HAP-1 (cell line): ENCODE measurements at places on chromosomes 2 and 18.

GRCh38 chr2:60886991-60887390 is 5.6 kb downstream of the REL start:
- no peak for DNase-seq

DNA sequence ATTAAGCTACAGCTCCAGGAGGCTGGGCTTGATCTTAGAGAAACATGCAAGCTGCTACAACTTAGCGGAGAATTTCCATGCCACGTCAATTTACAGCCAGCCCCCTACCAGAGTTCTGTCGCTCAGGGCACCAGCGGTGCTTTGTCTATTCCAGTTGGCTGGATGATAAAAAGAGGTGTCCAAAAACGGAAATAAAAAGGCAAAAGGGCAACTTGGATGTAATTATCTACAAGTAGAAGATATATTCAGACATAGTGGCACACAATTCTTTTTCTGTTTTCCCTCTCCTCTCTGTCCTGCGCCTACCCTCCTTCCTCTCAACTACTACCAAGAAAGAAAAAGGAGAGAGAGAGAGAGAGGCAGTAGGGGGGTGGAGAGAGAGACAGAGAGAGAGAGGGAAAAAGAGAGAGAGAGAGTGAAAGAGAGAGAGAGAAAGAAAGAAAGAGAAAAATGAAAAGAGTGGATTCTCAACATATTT is 363 bp upstream of the RFTN2 start:
- no peak for DNase-seq

GRCh38 chr2:121633463-121633862 is 15.8 kb downstream of the CLASP1 start:
- no peak for DNase-seq

DNA sequence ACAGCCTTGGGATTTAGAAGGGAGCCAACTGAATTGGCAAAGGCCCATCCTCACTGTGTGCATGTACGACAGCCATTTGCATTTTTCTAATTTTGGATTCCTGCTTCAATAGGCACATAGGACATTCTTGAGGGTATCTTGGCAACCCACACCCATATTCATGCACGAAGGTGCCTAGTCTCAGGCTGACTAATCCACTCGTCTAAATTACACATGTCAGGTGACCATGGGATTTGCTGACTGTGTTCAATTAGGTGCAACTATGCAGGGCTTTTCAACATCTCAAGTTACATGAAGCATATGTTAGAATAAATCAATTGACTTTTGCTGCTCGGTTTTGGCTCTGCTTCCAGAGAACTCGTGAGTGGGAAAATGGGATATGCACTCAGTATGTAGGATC is 249.7 kb downstream of the SP3 start:
- peak; percentile 47 for DNase-seq
